ENCODE measurements at places on chromosomes 2 and 18.

GRCh38 chr18:63374540-63374939 is 7.5 kb upstream of the KDSR start:
- DNase-seq = no peak

GRCh38 chr2:103265521-103265920 is 503.7 kb downstream of the TMEM182 start:
- no peak for DNase-seq

DNA sequence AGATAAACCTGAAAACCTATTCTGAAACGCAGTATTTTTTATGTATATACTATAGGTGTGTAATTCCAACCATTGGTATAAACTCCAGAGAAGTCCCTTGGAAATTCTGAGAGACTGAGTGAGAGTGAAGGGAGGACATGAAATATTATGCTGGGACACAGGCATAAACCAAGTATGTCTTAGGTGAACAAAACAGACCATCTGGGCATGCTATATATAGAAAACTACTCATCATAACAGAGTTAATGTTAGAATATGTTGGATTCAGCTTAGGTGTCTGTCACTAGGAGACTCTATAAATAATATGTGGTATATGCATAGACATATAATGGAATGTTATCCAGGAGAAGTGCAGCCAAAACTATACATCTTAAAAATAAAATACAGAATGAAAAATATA is 282.6 kb downstream of the LRP1B start:
- no peak for DNase-seq

- peak; percentile 68 for DNase-seq
Observed at GRCh38 chr2:25339791-25340180, 1.9 kb downstream of the DNMT3A start.

DNA sequence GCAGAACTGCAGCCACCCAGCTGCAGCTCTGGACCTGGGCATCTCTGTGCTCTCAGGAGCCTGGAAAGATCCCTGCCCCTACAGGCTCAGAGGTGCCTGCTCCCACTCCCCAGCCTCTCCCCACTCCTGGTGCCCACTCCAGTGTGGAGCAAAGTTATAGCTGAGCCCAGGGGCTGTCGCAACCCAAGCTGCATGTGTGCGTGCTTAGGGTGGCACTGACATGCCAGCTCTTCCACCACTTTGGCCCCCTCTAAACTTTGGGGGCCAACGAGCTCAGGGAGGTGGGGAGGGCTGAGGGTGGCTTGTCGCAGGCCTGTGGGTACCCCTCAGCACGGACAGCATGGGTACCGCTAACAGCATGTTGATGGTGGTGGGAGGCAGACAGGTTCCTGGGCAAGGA is 126.3 kb upstream of the FHL2 start:
- DNase-seq = no peak

GRCh38 chr18:78728784-78729467 is 250.7 kb upstream of the SALL3 start:
- DNase-seq = no peak

DNA sequence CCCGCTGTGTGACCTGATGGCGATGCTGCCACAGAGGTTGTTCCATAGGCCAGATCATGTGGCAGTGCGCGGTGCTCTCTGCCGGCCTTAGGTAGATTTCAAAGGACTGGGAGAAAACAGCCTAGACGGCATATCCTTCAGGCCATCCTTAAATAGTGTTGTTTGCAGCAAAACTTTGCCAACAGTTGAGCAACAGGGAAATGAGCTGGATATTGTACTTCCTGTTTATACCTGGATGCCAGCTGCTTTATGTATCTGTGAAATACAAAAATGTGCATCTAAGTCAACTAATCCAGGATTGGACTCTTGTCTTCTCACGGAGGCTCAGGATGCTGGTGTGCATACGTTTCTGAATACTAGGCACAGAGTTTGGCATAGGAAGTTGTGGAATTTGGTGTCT is 107.1 kb downstream of the EML6 start:
- DNase-seq = no peak

GRCh38 chr2:57558312-57558711 is 488.3 kb upstream of the VRK2 start:
- DNase-seq = no peak

GRCh38 chr2:64220894-64221617 is 76.8 kb upstream of the PELI1 start:
- DNase-seq = no peak

GRCh38 chr2:49129034-49129433 is 25.3 kb downstream of the FSHR start:
- DNase-seq = no peak

- DNase-seq = no peak
Observed at GRCh38 chr18:10470429-10470828, 16.0 kb downstream of the APCDD1 start.

DNA sequence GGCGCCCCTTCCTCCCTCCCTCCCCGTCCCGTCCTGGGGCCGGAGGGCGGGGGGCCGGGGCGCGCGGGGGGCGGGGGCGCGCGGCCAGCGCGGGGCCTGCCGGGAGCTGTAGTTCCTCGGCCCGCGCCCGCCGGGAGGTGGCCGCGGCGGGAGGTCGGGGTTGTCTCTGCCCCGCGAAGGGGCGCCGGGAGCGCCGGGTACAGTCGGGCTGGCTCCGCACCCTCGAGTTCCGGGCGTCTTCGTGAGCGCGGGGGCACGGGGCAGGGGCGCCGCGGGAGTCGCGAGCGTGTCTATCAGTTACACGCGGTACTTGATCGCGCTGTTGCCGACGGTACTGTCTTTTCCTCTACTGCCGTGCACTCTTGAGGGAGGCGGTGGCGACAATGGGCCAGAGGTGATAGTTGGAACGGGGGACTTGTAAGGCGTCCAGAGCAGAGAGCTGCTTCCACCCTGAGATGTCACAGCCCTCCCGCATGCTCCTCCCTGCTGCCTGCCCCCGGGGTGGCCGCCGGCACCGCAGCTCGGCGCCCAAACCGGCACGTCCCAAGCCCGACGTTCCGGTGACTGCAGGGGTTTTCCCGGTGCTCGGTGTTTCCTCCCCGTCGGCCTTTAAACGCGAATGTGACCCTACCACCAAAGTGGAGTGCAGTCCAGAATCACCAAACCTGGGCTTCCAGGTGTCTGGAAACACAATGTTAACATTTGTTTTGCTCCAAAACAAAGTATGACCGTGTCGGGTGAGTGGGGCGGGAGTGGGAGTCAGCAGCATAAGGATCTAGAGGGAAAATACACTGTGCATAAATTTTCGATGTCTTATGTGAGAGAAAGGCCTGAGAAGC is at the start of gene PRKD3:
Gene PRKD3 (minus strand): TSS at position 48 of the 839 bp plus-strand sequence. CDS start 8,309 bp downstream, outside the sequence.
- DNase-seq = peak; percentile 35

DNA sequence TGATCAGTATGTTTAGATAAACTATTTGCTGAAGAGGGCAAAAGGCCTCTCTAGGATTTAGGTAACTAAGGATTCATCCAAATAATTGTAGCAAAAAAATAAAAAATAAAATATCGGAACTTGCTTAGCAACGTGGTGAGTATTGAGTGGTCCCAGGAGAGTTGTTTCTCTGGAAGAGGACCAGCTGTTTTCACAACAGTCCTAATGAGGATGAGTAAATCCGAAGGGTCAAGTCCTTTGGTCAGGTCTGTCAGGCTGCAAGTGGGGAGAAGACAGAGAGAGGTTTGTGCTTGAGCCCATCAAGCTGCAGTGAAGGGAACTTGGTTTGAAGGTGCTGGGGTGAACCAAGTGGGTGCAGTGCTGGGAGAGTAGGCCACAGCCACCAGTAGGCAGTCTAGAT is 539.2 kb downstream of the SLC4A3 start:
- DNase-seq = peak; percentile 34

GRCh38 chr2:230866756-230867523 is 2.2 kb downstream of the ITM2C start:
- DNase-seq = no peak

GRCh38 chr2:233264667-233265066 is 13.2 kb downstream of the ATG16L1 start:
- no peak for DNase-seq

DNA sequence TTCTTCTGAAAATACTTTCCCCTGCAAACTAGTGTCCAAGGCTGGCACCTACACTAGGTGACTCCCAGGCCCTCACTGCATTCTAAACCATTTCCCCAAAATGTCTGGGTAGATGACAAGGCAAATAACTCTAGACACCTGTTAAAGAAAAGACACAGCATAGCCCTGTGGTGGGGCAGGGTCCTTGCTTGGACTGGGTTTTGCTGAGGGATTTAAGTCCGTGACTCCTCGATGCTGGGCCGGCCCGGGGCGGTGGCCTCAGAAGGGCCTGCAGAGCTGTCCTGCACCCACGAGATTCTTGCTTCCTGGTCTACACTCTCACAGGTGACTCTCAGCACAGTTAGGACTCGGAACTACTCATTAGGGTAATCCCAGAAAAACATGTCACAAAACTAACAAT is 55.2 kb downstream of the MBP start:
- DNase-seq = no peak

DNA sequence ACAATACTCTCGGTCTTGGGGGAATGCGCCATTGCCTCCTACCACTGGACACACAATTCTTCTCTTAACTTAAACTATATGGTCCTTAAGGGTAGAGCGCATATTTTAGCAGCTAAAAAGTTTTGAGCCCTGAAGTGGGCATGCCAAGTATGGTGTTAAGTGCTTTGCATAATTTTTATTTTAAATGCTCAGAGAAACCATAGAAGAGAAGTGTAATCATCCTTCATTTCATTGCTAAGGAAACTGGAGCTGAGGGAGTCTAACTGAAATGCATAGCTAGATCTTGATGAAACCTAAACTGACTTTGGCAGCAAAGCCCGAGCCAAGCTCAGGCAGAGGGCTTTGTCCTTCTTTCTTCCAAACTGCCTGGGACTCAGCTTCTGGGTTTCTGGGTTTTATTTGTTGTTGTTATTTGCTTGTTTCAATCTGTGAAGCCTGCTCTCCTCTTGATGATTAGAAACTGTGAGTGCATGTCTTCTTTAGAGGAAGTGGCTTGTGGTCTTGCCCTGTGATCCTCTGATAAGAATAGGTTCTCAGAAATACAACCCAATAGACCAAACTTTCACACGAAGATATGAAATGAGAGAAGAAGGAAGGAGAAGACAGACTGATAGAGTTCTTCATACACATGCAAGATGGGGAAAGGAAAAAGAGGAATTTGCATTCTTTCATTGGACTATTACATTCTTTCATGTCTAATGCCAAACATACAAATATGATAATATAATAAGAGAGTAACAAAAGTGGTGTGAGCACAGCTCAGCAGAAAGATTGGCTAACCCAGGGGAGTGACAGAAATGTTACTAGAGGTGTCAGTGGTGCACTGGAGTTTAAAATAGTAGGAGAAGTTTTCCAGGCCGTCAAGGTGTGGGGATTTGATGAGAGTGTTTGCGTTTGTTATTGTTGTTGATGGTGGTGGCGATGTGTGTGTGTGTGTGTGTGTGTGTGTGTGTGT is 7.5 kb upstream of the RNF144A start:
- DNase-seq = no peak

- DNase-seq = no peak
Observed at GRCh38 chr2:25043241-25043867, 1.5 kb downstream of the EFR3B start.

- DNase-seq = peak; percentile 2
Observed at GRCh38 chr18:67876871-67877270, 360.4 kb upstream of the DSEL start.

GRCh38 chr2:124180635-124181034 is 155.5 kb downstream of the CNTNAP5 start:
- no peak for DNase-seq

- no peak for DNase-seq
Observed at GRCh38 chr2:174623106-174623637, 25.6 kb upstream of the WIPF1 start.

GRCh38 chr2:98541906-98542305 is 66.4 kb downstream of the COA5 start:
- DNase-seq = no peak

DNA sequence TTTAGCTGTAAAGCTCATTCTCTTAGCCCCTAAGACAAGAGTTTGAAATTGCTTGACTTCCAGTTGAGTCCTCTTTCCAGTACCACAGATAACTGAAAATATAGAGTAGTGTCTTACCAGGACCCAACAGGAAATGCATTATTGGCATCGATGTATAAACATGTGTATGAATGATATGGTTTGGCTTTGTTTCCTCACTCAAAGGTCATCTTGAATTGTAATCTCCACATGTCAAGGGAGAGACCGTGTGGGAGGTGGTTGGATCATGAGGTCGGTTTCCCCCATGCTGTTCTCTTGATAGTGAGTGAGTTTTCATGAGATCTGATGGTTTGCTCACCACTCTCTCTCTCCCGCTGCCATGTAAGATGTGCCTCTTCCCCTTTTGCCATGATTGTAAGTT is 745.0 kb downstream of the TMEM182 start:
- DNase-seq = no peak

GRCh38 chr2:120349440-120349921 is 3.5 kb downstream of the INHBB start:
- no peak for DNase-seq

DNA sequence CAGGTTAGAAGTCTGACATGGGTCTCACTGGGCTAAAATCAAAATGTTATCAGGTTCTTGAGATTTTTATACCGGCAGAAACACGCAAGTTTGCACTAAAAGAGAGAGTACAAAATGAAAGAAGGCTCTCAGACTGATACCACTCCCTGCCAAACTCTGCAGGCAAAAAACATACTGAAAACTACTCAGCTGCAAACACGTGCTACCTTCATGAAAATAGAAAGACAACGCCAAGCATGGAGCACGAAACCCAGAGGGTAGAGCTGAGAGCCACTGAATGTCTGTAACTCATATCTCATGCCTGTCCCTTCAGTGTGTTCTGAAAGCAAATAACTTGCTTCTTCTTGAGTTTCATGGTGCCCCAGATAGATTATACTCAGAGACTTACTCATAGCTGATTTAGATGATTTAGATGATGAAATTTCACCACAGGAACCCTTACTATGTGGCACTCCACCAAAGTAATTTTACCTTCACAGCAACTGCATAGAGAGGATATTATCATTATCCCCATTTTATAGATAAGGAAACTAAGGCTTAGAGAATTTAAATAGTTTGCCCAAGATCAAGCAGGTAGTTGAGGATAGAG is 313.0 kb upstream of the SLC39A10 start:
- no peak for DNase-seq

DNA sequence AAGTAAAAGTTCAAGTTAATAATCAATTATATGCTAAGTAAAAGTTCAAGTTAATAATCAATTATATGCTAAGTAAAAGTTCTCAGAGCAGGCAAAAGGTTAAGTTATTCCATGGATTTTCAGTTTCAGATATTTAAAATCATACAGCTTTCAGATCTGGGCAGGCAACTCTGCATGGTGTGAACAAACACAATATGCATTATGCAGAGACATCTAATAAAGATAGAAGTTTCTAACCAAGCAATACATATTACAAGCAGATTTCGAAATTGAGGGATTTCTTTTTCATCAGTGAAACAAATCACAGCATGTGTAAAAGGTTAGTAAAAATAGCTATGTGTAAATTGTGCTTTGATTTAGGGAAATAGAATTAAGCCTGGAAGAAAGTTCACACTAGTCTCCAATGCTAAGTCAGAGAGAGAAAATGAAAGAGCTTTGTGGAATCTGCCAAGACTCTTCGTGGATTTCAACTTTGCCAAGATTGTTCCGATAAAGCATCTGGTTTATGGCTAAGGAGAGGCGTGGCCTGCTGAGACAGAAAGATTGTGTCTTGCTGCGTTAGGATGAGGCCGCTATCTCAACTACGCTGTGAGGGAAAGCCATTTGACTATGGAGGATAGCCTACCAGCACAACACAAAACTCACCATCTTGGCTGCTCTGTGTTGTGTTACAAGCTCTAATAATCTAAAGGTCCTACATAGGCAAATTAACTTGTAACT is 60.1 kb upstream of the SLC16A14 start:
- DNase-seq = no peak

All from NCI-H524 (cell line).